ENCODE measurements at places on chromosomes 3 and 15. TPM values are rescaled to one million over a fixed set of nuclear protein-coding genes. Genes with fewer than 3 reads are reported as not detected.

- DNase-seq, result no peak
Observed at GRCh38 chr3:136658946-136659682, 93.1 kb downstream of the STAG1 start.

DNA sequence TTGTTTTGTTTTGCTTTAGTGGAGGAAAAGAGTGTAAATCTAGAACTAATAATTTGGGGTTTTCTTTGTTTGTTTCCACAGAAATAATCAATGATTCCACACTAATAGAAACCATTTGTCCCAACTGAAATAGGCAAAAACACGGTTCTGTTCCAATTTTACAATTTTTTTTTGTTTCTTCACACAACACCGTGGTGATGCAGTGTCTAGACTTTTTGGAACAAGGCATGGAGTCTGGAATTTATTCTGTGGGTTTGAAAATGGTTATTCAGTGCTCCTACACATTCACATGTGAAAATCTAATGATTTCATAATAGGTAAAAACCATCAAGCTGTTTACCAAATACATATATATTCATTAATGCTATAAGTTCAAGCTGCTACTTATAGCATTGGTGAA, 629.0 kb upstream of the TGFBR2 start:
- no peak for DNase-seq

- DNase-seq, result no peak
Observed at GRCh38 chr3:167750272-167750971, 14.9 kb downstream of the SERPINI1 start.

The NEK4 gene
- 19.1 TPM for total RNA-seq

The RAB5A gene
- 64.5 TPM for total RNA-seq

- DNase-seq, result no peak
Observed at GRCh38 chr15:70269991-70270751, 172.5 kb upstream of the TLE3 start.

The MYEF2 gene
- 27.1 TPM for total RNA-seq

The EHHADH gene
- 1.9 TPM for total RNA-seq

GRCh38 chr15:61102281-61102680, 126.8 kb downstream of the RORA start:
- DNase-seq, result no peak

The STRC gene
- total RNA-seq, result 0.45 TPM

DNA sequence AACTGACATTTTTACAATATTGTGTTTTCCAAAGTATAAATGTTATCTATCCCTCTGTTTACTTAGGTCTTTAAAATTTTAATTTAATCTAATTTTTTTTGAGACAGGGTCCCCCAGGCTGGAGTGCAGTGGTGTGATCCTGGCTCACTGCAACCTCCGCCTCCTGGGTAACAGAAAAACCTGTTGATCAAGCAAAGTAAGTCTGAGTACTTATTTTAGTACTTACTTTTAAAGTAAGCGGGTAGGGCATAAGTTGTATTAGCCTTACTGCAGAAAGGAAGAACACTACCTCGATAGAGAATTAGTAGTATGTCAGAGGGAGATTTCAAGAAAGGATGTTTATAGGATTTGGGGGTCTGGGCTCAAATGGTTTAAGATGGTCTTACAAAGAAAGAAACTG, 11.9 kb upstream of the FEM1B start:
- DNase-seq, result no peak

DNA sequence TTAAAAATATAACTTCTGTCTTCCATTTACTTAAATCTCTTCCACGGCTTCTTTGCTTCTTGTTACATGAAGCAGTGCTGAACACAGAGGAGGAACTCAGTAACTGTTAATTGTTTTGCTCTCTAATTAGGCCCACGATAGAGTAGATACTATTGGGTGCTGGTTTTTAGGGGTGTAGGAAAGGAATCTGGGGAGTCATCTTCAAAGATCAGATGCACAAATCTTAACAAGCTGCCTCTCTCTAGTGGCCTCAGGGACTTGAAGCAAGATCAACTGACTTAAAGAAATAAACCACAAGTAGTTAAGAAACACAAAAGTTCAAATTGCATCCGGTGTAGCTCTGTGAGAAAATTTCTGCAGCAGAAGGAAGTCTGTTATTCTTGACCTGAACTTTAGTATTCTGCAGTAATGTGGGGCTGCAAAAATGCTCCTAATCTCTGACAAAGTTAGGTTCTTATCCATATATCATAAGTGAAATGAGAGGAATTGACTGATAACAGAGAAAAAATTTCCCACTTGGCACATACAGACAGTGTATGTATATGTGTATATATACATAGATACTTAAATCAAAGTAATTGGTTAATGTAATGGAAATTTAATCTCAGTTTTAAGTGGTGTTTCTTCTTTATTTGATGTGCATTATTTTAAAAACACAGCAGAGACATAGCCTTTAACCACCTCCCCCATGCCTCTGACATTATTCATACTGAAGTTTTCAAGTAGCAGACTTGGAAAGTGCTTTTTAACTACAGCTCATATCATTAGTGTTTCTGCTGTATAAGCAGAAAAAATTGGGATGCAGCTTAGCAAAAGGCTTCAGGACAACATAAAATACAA, 51.8 kb downstream of the CHST2 start:
- DNase-seq, result no peak

The SAMMSON gene
- not detected for total RNA-seq

The MAGEL2 gene
- not detected for total RNA-seq

- peak; percentile 81 for DNase-seq
Observed at GRCh38 chr3:13650210-13651056, 101.5 kb downstream of the FBLN2 start.

The CHRNA5 gene
- 3.1 TPM for total RNA-seq

DNA sequence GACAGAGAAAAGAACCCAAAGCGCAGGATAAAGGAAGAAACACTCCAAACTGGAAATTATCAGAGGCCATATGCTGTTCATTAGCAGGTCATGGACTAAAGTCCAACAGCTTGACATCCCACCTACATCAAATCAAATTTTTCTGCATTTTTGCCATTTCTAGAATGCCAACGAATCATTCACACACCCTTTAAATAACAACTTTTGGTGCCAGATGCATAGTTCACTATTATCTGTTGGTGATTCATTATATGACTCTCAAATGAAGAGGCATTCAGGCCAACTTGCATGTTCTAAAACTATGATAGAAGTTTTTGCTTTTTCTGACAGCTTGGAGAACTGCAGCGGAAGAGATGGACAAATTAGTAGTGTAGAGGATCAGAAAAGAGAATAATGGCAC, 529.8 kb upstream of the NAALADL2 start:
- DNase-seq, result no peak

The TNFAIP8L3 gene
- 0.13 TPM for total RNA-seq

The CHST2 gene
- 1.4 TPM for total RNA-seq

The HSPBAP1 gene
- 6.2 TPM for total RNA-seq

DNA sequence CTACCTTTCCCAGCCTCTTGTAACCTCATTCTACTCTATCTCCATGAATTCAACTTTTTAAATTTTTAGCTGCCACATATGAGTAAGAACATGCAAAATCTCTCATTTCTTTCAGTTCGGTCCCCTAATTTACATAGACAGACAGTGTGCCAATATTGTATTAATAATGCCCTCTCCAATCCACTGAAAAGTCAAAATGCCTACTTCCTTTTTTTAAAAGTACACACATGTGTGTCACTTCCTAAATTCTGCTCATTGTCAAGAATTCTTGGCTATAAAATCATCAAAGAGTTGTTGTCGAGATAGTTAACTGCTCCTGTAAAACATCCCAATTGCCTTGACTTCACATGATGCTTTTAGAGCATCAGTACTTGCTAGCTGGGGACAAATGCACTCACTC, 84.2 kb upstream of the IL12A start:
- no peak for DNase-seq

- no peak for DNase-seq
Observed at GRCh38 chr3:32009957-32010356, 28.4 kb downstream of the ZNF860 start.

- no peak for DNase-seq
Observed at GRCh38 chr3:115284980-115285379, 137.9 kb upstream of the ZBTB20 start.

DNA sequence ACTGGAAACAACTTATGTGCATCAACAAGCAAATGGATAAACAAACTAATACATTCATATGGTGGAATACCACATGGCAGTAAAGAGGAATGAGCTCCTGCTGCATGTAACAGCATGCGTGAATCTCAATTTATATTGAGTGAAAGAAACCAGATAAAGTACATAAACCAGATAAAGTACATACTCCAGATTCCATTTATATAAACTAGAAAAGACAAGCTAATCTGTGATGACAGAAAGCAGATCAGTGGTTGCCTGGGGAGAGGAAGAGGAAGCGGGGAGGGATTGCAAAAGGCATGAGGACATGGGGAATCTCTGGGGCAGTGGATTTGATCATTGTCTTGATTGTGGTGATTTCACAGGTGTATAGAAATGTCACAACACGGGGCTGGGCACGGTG, 34.2 kb downstream of the LIMD1 start:
- DNase-seq, result no peak

DNA sequence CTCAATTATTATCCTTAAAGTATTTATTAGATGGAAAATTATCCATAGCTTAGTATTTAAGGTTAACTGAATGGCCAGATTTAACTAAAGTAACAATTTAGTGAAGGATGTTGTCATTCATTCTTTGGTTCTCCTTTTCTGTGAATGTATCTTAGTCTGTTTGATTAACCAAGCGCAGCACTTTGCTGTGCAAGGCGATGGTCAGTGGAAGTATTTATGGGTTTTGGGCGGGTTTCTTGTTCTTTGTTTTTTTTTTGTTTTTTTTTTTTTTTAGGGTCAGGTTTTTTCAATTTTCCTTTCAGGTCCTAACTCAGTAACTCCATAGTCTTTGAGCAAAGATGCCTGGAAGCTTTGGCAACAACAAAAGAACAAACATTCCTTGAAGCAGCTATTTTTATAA, 328.8 kb downstream of the PTPRG start:
- no peak for DNase-seq

GRCh38 chr15:78065973-78066946, 11.3 kb downstream of the TBC1D2B start:
- no peak for DNase-seq

- no peak for DNase-seq
Observed at GRCh38 chr15:90790057-90790456, 72.9 kb downstream of the BLM start.

GRCh38 chr3:17765819-17766472, 23.5 kb upstream of the TBC1D5 start:
- no peak for DNase-seq

GRCh38 chr3:197798863-197799262, 7.8 kb downstream of the LRCH3 start:
- no peak for DNase-seq

The C3orf20 gene
- 0.23 TPM for total RNA-seq

GRCh38 chr3:45118615-45119071, 27.5 kb downstream of the CDCP1 start:
- peak; percentile 30 for DNase-seq

DNA sequence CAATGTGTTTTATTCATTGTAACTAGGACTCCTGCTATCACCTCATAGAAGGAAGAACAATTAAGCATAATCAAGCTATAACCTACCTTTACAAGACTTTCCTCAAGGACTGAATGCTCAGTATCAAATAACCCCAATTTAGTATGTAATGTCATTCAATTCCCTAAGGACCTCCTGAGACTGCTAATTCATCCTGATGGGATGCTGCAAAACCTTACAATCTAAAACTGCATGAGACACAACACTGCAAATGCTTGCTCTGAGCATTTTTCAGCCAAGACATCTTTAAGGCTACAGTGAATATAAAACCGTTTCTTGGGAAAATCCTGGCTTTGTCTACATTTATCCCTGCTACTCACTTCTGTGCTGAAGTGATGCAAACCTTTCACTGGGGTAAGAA, 69.9 kb downstream of the RYK start:
- DNase-seq, result no peak

The MME gene
- not detected for total RNA-seq

- DNase-seq, result no peak
Observed at GRCh38 chr3:183762304-183762703, 63.1 kb downstream of the MAP6D1 start.

- no peak for DNase-seq
Observed at GRCh38 chr3:33277193-33277882, at the start of gene FBXL2. Gene FBXL2, plus strand, starts transcription at chr3:33277442. Its CDS starts 71 bp downstream, at chr3:33277513.

GRCh38 chr3:171168086-171168485, 141.6 kb upstream of the SLC2A2 start:
- DNase-seq, result no peak

DNA sequence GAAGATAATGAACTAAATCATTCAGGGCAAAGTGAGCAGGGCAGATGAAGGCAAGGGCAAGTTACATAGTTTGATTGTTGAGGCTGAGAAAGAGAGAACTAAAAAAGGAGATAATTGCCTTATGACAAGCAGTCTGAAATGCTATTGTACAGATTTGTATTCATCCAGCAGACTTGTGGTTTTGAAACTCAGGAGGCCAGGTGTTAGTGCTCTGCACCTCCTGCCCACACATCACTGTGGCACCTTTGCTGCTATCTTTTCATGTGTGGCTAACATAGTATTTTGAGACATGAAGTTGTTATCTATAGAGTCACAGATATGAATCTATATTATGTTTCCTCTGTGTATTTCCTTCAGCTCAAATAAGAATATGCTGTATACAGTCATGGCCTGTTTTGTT, 24.3 kb upstream of the SUCLG2 start:
- no peak for DNase-seq

- DNase-seq, result no peak
Observed at GRCh38 chr3:14123308-14124222, 1.1 kb downstream of the CHCHD4 start.

- DNase-seq, result no peak
Observed at GRCh38 chr3:22239011-22239410, 488.0 kb upstream of the ZNF385D start.

GRCh38 chr3:9204253-9204992, 45.0 kb downstream of the SRGAP3 start:
- DNase-seq, result no peak

The PLA2G4E gene
- not detected for total RNA-seq

DNA sequence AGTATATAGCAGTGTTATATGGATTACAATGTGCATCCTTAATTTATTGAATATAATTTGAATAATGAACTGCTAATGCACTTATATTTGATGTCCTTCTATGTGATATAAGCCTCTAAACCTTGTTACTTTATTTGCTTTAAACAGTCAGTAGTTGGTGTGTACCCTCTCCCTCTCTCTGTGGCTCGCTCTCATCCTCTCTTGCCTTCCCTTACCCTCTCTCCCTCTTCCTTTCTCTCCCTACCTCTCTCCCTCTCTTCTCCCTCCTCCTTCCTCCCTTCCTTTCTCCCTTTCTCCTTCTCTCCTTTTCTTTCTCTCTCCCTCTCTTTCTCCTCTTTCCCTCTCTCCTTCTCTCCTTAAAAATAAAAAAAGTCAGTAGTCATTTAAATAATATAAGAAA, 28.9 kb downstream of the MGA start:
- DNase-seq, result no peak

DNA sequence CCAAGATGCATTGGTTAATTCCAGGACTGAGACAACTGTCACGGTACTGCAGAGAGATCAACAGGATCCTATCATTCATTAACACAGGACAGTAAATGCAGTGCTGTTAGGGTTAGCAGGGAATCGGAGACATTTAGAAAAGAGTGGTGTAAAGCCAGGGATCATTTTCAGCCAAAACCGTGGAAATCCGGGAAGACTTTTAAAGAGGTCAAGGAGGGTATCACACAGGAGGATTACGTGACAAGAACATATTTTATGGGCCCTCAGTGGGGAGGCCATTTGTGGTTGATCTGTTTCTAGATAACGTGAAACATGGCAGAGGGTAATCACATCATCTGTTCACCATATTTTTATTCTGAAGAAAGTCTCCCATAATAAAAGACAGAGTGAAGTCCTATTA, 216.1 kb downstream of the PTPRG start:
- no peak for DNase-seq

GRCh38 chr3:99842826-99843589, 25.3 kb downstream of the CMSS1 start:
- no peak for DNase-seq

GRCh38 chr3:33391255-33391995, 48.8 kb downstream of the UBP1 start:
- DNase-seq, result no peak

- no peak for DNase-seq
Observed at GRCh38 chr3:40680685-40681657, 156.2 kb downstream of the ZNF621 start.
